ENCODE measurements at places on chromosomes 2 and 18. TPM values are rescaled to one million over a fixed set of nuclear protein-coding genes. Genes with fewer than 3 reads are reported as not detected.

Gene STAM2
- total RNA-seq = 9.6 TPM

Gene ABCA12
- total RNA-seq = not detected

Gene DCDC2C
- total RNA-seq = not detected

GRCh38 chr18:10514601-10515000 lies 11.2 kb upstream of the NAPG start:
- no peaks in the 10 kb centered on the region for H3K36me3 ChIP-seq
- peaks cover 32% of the 10 kb centered on the region for H3K27me3 ChIP-seq
- no peak for DNase-seq
- no peak overlapping the region for H3K27ac ChIP-seq
- H3K4me3 ChIP-seq = no peak overlapping the region

DNA sequence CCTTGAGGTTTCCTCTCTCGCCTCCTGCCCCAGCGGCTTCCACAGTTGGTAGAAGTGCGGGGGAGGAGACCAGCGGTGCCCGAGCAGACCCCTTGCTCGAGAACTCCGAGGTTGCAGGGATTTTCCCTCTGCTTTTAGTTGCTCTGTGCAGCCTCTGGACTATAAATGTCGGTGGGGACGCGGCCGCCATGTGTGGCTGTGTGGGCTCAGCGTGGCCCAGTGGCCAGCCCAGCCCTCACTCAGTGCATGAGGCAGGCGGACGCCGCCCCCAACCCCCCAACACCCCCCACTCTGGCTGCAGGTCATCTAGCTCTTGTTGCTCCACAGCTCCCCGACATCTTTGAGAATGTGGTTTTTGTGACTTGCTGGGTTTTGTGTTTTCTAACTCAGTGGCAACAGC lies 15.3 kb upstream of the D2HGDH start:
- H3K4me1 ChIP-seq = no peaks in the 10 kb centered on the region
- no peak for DNase-seq
- H3K27me3 ChIP-seq = no peaks in the 10 kb centered on the region
- no peak overlapping the region for H3K27ac ChIP-seq
- H3K36me3 ChIP-seq = peaks cover 47% of the 10 kb centered on the region
- H3K4me3 ChIP-seq = no peak overlapping the region

- H3K27me3 ChIP-seq = no peaks in the 10 kb centered on the region
- no peak overlapping the region for H3K4me3 ChIP-seq
- H3K4me1 ChIP-seq = no peaks in the 10 kb centered on the region
- DNase-seq = no peak
- H3K27ac ChIP-seq = no peak overlapping the region
- no peaks in the 10 kb centered on the region for H3K36me3 ChIP-seq
These were observed 152.5 kb upstream of the AQP4 start for GRCh38 chr18:27017901-27018500.

DNA sequence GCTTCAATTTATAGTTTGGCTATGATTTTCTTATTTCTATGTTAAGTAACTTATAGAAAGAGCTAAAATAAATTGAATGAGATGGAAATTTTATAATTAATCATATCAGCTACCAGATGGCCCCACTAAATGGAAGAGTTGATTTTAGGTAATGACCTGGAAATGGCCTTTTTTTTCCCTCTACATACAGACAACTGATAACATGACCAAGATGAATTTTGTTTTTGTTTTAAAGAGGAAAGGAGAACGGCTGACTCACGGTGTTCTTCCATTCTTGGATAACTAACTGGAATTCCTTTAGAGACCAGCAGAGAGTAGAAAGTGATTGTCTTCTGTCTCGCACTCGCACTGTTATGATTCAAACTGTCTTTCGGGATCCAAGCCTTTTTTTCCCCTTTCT lies 91.0 kb downstream of the TMEM185B start:
- no peak overlapping the region for H3K4me3 ChIP-seq
- no peaks in the 10 kb centered on the region for H3K27me3 ChIP-seq
- H3K4me1 ChIP-seq = no peaks in the 10 kb centered on the region
- no peak overlapping the region for H3K27ac ChIP-seq

Gene RPIA
- total RNA-seq = 67.3 TPM

DNA sequence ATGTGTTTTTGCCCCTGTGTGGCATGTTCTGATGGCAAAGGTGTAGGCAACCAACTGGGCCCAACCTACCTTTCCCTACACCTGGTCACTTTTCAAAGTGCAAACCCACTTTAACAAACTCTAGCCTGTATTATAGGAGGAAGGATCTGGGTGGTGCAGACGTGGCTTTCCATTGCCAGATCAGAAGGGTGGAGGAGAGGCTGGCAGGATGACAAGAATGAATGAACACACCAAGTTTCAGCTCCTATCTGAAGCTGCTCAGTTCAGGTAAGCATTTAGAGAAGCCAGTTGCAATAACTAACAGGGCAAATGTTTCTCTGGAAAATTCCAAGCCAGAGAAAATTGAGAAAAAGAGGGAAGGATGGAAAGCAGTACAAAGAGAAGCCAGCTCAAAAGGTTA lies 707 bp upstream of the SERPINB7 start:
- H3K36me3 ChIP-seq = no peaks in the 10 kb centered on the region
- H3K27ac ChIP-seq = no peak overlapping the region
- no peaks in the 10 kb centered on the region for H3K4me1 ChIP-seq
- no peak overlapping the region for H3K4me3 ChIP-seq

Gene INHBB
- not detected for total RNA-seq

- peaks cover 11% of the 10 kb centered on the region for H3K27me3 ChIP-seq
- no peaks in the 10 kb centered on the region for H3K4me1 ChIP-seq
- no peak for DNase-seq
- H3K36me3 ChIP-seq = no peaks in the 10 kb centered on the region
- H3K27ac ChIP-seq = no peak overlapping the region
These were observed 94.7 kb upstream of the BOD1L2 start for GRCh38 chr18:57052173-57052572.

GRCh38 chr2:201769666-201770373 lies 10.9 kb downstream of the ALS2 start:
- H3K36me3 ChIP-seq = peaks cover 6% of the 10 kb centered on the region
- no peaks in the 10 kb centered on the region for H3K4me1 ChIP-seq
- DNase-seq = no peak
- H3K27me3 ChIP-seq = no peaks in the 10 kb centered on the region
- H3K4me3 ChIP-seq = no peak overlapping the region

Gene KCNF1
- total RNA-seq = not detected

DNA sequence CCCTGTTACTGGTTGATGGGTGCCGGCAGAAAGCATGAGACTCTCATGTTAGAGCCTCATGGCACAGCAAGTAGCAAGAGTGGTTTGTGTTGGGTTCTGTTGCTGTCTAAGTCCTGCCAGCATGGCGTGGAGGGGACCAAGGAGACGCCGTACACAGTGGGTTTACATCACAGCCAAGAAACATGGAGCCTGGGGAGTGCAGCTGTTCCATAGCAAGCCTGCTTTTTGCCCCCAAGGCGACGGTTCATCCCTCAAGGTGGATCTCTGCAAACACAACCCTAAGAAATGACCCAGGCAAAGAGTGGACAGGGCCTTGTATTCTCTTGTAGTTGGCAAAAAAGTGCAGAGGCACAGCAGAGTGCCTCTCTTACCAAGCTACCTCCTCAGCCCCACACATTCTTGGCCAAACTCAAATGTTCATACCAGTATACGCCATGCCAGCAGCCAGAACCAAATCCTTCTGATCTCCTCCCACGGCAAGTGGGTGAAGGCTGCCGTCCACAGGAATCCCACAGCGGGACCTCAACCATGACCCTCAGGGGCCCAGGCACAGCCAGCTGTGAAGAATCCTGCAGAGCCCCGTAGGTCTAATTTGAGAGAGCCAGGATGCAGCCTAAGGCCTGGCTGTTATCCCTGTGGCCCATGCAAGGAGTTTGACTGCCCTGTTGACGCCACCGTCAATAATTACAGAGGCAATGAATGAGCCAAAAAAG lies 19.0 kb downstream of the SNED1 start:
- H3K36me3 ChIP-seq = no peaks in the 10 kb centered on the region
- no peak overlapping the region for H3K27ac ChIP-seq
- H3K4me1 ChIP-seq = peaks cover 2% of the 10 kb centered on the region
- no peaks in the 10 kb centered on the region for H3K27me3 ChIP-seq
- DNase-seq = no peak

Measured in activated naive CD4-positive, alpha-beta T cell treated with anti-CD3 and anti-CD28 coated beads for 36 hours (primary cell).